NCI-H345 (cell line): ENCODE measurements at places on chromosomes 1 and 21.

- no peak for DNase-seq
Measured at GRCh38 chr1:52334906-52335528, 31.0 kb downstream of the CC2D1B start.

DNA sequence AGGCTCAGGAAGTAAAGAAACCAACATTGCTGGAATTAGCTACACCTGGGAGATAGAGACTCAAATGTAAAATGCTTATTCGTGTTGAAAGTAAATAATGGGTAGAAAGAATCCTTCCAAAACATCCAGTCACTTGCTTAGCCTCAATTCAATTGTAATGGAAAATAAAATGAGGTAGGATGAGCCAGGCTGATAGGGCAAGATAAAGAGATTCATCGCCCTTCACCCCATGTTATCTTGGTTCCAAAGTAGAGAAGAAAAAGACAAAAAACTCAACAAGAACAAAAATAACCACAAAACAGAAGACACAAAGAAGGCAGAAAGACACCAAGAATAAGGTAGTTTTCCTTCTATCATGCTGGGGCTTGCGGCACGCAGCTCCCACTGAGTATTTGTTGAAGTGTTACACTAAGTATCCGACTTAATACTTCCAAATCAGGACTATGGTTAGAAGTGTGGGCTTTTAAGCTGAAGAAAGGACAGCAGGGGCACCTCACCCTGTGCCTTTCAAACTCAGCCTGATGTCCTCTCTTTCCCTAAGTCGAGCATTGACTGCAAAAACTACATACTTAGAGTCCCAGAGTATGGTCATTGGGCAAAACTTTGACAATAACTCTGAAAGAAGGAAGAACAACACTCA is 202.1 kb downstream of the VAV3 start:
- DNase-seq = no peak

GRCh38 chr21:45439161-45439872 is 34.4 kb downstream of the COL18A1 start:
- DNase-seq = peak; percentile 73

GRCh38 chr1:53026254-53026653 is 35.8 kb upstream of the PODN start:
- DNase-seq = no peak

GRCh38 chr1:115432061-115432460 is 94.0 kb upstream of the NGF start:
- no peak for DNase-seq

DNA sequence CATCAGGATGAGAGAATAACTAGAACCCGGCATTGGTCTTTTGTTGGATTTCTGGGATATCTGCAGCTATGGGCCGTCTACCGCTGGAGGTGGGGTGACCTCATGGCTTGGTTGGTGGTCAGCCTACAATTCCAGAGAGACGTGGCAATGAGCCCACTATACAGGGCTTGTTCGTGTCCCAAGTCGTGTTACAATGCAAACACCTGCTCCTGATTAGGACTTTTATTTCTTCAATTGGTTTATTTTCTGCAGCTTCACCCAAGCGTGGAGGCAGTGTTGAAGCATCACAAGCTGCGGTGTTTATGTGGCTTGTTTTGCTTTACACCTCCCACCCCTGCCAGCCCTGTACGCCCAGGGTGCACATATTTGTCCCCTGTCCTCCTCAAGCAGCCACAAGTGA is 211.7 kb upstream of the TMEM51 start:
- no peak for DNase-seq

DNA sequence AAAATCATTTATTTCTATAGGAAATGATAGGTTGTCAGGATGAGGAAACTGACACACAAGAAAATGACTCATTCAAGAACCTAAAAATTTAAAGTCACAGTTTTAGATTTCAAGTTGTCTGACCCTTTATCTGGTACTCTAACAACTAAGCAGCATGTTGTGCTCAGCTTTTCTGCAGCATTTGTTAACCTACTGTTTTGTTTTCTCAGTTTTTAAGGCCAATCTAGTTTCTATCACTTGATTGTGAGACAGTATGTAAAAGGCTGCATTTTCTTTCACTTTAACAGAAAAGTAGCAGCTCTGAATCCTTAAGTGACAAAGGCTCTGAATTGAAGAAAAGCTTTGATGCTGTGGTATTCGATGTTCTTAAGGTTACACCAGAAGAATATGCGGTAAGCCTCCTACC is 59.1 kb downstream of the RALGPS2 start:
- no peak for DNase-seq

GRCh38 chr1:3430406-3430805 is 24.1 kb upstream of the ARHGEF16 start:
- no peak for DNase-seq

- no peak for DNase-seq
Measured at GRCh38 chr1:200636681-200637080, 16.1 kb upstream of the KIF14 start.

DNA sequence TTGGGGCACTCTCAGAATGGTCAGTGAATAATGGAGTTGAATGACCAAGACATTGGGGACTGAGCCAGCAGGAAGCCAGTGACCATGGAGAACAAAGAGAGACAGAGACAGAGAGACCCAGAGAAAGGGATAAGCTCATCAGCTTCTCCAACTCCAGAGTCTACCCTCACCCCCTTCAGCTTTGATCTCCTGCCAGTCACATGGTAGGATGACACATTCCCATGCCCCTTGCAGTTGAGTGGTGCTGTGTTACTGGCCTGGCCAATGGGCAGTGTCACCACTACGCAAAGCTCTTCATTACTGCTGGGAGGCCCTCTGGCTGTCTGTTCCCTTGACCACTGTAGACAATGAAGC is 643.5 kb downstream of the AJAP1 start:
- no peak for DNase-seq

GRCh38 chr1:152768847-152769533 is 6.0 kb upstream of the LCE1F start:
- DNase-seq = no peak

- DNase-seq = peak; percentile 48
Measured at GRCh38 chr1:12629985-12630760, 12.2 kb upstream of the DHRS3 start.

GRCh38 chr1:204831186-204831585 is 39.5 kb upstream of the NFASC start:
- no peak for DNase-seq

DNA sequence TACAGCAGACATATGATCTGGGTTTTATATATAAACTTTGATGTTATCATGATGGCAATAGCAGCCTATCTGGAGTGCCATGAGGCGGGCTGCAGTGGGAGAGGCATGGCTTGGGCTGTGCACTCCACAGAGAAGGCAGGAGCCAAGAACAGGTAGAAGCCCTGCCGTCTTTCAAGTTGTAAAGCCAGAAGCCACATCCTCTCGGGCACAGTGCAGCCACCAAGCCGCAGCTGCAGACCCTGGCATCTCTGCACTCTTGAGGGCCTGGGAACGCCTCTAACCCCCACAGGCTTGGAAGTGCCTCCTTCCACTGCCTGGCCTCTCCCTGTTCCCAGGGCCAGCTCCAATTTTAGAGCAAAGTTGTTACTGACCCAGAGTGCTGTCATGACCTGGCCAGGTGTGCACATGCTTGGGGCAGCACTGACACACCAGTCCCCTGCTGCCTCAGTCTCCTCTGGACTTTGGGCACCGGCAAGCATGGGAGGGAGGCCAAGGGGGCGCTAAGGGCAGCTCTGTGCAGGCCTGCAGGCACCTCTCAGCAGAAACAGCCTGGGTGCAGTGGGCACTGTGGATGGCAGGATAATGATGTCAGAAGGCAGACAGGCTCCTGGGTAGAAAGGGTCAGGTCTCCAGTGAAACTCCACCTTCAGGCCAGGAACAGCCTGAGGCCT is 1619.8 kb upstream of the PRMT6 start:
- DNase-seq = no peak

DNA sequence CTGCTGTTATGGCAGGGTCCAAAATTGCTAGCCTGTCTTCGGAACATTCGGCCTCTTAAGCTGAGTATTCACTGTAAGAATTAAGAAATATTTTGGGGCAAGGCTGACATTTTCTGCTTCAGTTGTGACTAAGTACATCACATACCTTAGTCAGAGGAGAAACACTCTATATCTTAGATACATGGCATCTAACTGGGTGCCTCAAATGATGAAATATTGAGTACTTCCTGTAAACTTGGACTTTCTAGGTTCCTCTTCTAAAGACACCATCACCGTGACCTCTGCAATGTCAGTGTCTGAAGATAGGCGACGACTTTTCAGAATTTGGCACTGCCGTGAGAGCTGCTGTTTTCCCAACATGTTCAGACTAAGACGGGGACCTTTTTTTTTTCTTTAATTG is 65.6 kb downstream of the PCBP3 start:
- no peak for DNase-seq

DNA sequence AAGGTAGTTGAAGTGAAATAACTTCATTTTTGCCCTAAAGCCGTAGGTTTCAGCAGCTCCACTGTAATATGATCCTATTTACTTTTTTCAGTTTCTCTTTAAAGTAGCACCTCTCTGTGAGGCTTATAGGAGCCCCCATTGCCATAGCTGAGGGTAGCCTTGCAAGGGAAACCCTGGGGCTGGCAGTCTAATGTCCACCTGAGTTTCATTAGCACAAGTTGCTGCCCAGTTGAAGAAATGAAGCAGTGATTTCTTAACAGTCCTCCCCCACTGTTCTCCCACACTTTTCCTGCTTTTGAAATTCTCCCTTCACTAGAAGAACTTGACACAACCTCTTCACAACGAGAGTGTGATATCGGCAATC is 1.5 kb downstream of the HMCN1 start:
- DNase-seq = no peak

DNA sequence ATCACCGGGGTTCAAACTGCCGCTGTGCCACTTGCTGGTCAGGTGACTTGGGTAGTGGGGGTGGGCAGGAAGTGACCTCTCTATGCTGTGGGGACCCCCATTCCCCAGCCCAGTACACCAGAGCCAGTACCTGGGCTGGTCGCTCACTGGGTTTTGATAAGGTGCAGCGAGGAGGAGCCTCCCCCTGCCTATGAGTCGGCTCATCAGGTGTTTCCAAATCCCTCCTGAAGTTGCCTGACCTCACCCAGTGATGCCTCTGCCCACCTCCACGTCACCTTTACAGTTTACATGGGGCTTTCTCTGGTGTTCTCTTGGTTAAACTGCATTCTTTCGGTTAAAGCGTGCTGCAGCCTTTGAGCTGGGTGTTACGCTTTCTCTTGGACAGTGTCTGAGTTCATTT is 58.2 kb downstream of the ARHGEF10L start:
- no peak for DNase-seq

GRCh38 chr21:42276526-42277154 is 38.6 kb downstream of the TFF3 start:
- DNase-seq = no peak

DNA sequence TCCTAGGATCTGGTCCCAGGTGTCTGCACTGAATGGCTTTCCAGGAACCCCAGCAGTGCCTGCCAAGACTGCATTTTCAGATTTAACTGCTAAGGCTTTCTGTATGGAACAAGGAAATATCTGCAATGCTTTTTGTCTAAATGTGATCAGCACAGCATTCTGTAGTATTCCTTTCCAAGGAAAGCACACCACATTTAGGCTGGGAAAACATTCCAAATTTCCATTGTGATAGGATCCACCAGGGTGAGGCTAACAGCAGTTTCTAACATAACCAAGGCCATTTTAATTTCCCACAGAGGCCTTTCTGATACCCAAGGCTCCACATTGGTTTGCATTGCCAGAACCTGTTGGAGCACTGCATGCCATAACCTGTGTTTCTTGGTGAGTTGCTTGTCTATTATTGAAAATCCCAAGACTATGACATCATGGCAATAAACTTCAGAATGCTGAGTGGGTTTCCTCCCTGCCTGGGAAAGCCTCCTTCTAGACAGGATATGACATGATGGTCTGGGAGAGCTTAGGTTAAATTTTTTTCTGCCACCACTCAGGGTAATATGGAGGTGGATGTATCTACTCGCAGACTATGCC is 23.3 kb upstream of the PTGFRN start:
- no peak for DNase-seq

- DNase-seq = no peak
Measured at GRCh38 chr1:159469921-159470533, 30.5 kb downstream of the OR10J1 start.

- no peak for DNase-seq
Measured at GRCh38 chr21:15252431-15252830, 187.6 kb upstream of the NRIP1 start.

DNA sequence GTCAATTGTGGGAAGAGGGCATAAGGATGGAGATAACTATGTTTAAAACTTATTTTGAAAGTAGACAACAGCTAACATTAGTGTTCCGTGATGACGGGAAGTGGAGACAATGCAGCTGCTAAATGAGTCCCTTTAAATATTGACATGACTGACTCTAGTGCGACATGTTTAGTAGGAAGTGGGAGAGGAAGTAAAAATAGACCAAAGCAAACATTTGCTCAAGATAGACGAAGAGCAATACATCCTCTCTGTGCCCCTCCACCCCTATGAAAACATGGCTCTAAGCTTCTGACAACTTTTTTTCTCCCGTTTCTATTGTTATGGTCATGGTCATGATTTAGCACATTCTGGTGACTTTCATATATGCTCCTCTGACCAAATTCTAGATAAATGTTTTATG is 60.0 kb upstream of the HMCN1 start:
- no peak for DNase-seq
